ENCODE measurements at places on chromosomes 4 and X. TPM values are rescaled to one million over a fixed set of nuclear protein-coding genes. Genes with fewer than 3 reads are reported as not detected.

Gene NKX3-2
- total RNA-seq: not detected

Gene COX18
- 11.7 TPM for total RNA-seq

Gene FAT4
- total RNA-seq: 0.07 TPM

Gene PIM2
- total RNA-seq: 158 TPM

Gene EVC2
- total RNA-seq: 1.1 TPM

DNA sequence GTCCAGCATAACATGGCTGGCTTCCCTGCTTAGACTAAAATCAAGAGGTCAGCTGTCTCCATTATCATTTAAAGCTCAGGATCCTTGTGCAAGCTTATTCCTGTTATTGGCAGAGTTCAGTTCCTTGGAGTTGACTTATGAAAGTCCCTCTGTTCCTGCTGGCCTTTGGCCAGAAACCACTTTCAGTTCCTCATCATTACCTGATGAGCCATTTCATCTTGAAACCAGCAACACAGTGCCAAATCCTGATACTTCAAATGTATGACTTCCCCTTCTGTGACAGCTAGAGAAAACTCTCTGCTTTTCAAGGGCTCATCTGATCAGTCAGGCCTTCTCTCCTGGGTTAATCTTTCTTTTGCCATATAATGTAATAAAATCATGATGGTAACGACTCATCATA lies 110.6 kb upstream of the FSTL5 start:
- H3K27me3 ChIP-seq: no peaks in the 10 kb centered on the region
- no peak overlapping the region for H3K27ac ChIP-seq
- DNase-seq: no peak
- H3K4me3 ChIP-seq: no peak overlapping the region
- no peaks in the 10 kb centered on the region for H3K4me1 ChIP-seq

DNA sequence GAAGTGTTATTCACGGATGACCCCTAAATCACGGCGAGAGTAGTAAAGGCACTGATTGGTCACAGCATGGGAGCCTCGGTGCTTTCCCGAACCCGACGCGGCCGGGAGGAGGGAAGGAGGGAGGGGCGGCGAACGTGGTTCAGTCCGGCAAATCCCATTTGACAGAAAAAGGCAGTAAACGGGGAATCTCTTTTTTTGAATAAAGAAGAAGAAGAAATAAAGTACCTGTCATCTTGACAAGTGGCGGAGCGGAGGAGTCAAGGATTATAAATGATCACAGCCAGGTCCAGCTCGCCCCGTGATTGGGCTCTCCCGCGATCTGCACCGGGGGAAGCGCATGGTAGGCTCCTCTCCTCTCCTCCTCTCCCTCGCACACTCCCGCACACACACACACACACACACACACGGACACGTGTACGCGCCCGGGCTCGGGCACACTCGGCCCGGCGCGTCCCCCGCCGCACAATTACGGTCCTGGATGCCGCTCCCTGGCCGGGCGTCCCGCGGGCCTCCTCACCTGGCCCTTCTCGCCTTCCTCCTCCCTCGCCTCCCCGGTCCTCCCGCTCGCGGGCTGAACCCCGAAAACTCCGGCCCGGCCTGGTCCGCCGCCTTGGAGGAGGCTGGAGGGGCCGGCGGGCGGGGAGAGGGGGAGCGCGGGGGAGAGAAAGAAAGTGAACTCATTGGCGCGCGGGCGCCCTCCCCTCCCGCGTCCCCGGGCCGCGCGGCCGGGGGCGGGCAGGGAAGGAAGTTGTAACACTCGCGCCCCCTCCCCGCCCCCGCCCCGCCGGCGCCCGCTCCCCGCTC lies 99.2 kb upstream of the TENM3 start:
- H3K27me3 ChIP-seq: peaks cover 44% of the 10 kb centered on the region
- no peak for DNase-seq
- no peaks in the 10 kb centered on the region for H3K36me3 ChIP-seq
- no peak overlapping the region for H3K4me3 ChIP-seq
- no peak overlapping the region for H3K27ac ChIP-seq

GRCh38 chr4:145217349-145217748 lies 37.0 kb upstream of the OTUD4 start:
- H3K4me3 ChIP-seq: no peak overlapping the region
- H3K27ac ChIP-seq: no peak overlapping the region
- no peaks in the 10 kb centered on the region for H3K4me1 ChIP-seq
- no peaks in the 10 kb centered on the region for H3K27me3 ChIP-seq
- DNase-seq: no peak

- no peak overlapping the region for H3K27ac ChIP-seq
- H3K36me3 ChIP-seq: no peaks in the 10 kb centered on the region
- H3K4me3 ChIP-seq: no peak overlapping the region
- DNase-seq: no peak
These were observed 48.4 kb upstream of the USP9X start for GRCh38 chrX:41036668-41037326.

DNA sequence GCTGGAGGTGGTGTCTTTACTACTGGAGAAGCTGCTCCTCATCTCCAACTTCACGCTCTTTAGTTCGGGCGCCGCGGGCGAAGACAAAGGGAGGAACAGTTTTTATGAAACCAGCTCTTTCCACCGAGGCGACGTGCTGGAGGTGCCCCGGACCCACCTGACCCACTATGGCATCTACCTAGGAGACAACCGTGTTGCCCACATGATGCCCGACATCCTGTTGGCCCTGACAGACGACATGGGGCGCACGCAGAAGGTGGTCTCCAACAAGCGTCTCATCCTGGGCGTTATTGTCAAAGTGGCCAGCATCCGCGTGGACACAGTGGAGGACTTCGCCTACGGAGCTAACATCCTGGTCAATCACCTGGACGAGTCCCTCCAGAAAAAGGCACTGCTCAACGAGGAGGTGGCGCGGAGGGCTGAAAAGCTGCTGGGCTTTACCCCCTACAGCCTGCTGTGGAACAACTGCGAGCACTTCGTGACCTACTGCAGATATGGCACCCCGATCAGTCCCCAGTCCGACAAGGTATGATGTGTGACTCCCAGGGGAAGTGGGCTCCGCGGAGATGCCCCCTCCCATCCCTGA lies 634 bp downstream of the LRAT start:
- no peaks in the 10 kb centered on the region for H3K36me3 ChIP-seq
- no peaks in the 10 kb centered on the region for H3K4me1 ChIP-seq
- no peak for DNase-seq
- H3K4me3 ChIP-seq: peak overlapping the region; percentile 47
- no peak overlapping the region for H3K27ac ChIP-seq

Data from T-cell (primary cell).